ENCODE measurements at places on chromosomes 3 and 15.

DNA sequence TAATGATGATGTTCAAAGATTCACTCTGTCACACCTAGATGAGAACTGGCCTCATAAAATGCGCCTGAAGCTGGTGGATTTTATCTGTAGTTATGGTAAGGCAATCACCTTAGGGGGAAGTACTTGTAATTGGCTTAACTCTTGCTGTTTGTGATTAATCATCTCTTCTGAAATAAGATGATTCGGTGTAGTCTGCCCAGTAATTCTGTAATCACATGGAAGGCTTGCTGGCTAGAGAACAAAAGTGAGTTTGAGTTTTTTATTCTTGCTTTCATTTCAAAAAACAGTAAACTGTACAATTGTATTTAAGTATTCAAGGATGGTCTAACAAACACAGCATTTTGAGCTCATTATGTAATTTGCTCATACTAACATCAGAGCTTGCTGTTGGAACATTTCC is 72.1 kb downstream of the OTOL1 start:
- no peak overlapping the region for H3K4me3 ChIP-seq
- no peak for DNase-seq
- H3K36me3 ChIP-seq: no peaks in the 10 kb centered on the region
- H3K27ac ChIP-seq: no peak overlapping the region
- no peaks in the 10 kb centered on the region for H3K4me1 ChIP-seq

GRCh38 chr3:4290272-4290893 is 12.8 kb upstream of the SETMAR start:
- no peak overlapping the region for H3K27ac ChIP-seq
- H3K4me1 ChIP-seq: no peaks in the 10 kb centered on the region
- H3K27me3 ChIP-seq: no peaks in the 10 kb centered on the region
- H3K36me3 ChIP-seq: no peaks in the 10 kb centered on the region
- H3K4me3 ChIP-seq: no peak overlapping the region
- no peak for DNase-seq

DNA sequence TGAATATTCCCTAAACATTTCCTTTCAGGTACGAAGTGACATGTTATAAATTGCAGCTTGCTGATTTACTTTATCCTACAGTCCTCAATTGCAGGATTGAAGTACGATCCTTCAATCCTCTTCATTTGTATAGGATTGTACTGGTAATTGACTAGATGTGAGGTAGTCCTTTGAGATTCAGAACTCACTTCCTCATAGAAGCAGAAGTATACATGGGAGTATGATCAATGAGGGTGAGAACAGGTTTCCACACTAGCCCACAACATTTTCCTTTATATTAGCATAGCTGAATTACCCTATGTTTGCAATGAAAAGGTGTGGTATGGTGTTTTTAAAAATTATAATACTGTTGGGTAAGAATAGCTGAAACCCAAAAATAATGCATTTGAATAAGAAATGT is 160.0 kb upstream of the UMPS start:
- H3K4me1 ChIP-seq: no peaks in the 10 kb centered on the region
- no peak overlapping the region for H3K27ac ChIP-seq
- H3K4me3 ChIP-seq: no peak overlapping the region
- no peak for DNase-seq
- no peaks in the 10 kb centered on the region for H3K27me3 ChIP-seq

DNA sequence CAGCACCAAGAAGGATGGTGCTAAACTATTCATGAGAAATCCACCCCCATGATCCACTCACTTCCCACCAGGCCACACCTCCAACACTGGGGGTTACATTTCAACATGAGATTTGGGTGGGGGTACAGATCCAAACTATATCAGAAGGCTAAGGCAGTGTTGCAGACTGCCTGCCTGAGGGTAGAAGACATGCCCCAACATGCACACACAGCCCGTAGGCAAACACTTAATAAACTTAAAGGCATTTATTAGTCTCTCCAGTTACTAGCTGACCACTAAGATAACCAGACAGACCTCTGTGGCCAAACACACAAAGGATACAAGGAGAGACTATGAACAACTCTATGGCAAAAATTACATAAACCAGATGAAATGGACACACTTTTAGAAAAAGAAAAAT is 10.2 kb downstream of the FAM162A start:
- no peaks in the 10 kb centered on the region for H3K36me3 ChIP-seq
- no peak overlapping the region for H3K4me3 ChIP-seq
- H3K27ac ChIP-seq: no peak overlapping the region
- DNase-seq: no peak
- H3K27me3 ChIP-seq: no peaks in the 10 kb centered on the region

GRCh38 chr3:150739200-150739863 is 23.6 kb downstream of the SIAH2 start:
- no peak overlapping the region for H3K27ac ChIP-seq
- DNase-seq: no peak
- H3K4me1 ChIP-seq: peaks cover 11% of the 10 kb centered on the region
- no peaks in the 10 kb centered on the region for H3K27me3 ChIP-seq

DNA sequence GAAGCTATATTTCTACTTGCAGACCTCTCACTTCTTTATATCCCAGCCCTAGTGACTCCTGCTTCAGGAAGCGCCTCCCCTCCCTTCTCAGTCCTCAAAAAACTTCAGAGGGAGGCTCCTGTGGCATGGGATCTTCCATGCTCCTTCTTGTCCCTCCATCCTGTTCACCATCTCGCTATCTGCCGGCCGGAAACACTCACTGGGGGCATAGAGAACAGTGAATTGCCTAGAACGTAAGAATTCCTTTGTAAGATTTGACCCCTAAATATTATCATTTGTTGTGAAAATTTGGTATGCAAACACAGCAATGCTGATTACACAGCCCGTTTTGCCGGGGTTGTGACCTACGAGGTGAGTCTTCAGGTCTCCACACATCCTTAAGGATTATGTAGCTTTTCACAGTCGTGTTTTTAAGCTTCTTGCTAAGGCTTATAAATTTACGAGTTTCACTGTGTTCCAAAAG is 218.7 kb upstream of the ATP10A start:
- no peak overlapping the region for H3K4me3 ChIP-seq
- peak overlapping the region; percentile 45 for H3K27ac ChIP-seq
- DNase-seq: no peak
- H3K36me3 ChIP-seq: no peaks in the 10 kb centered on the region
- H3K27me3 ChIP-seq: no peaks in the 10 kb centered on the region
- H3K4me1 ChIP-seq: peaks cover 14% of the 10 kb centered on the region

- H3K36me3 ChIP-seq: no peaks in the 10 kb centered on the region
- H3K4me1 ChIP-seq: no peaks in the 10 kb centered on the region
- H3K27ac ChIP-seq: no peak overlapping the region
- H3K4me3 ChIP-seq: no peak overlapping the region
- H3K27me3 ChIP-seq: no peaks in the 10 kb centered on the region
Measured at GRCh38 chr3:78804251-78805037, 963.4 kb downstream of the ROBO1 start.

GRCh38 chr3:142846779-142847577 is 41.9 kb downstream of the PCOLCE2 start:
- no peak for DNase-seq
- H3K27me3 ChIP-seq: no peaks in the 10 kb centered on the region
- no peaks in the 10 kb centered on the region for H3K4me1 ChIP-seq
- H3K36me3 ChIP-seq: no peaks in the 10 kb centered on the region

GRCh38 chr3:43699864-43700263 is 9.1 kb downstream of the ABHD5 start:
- H3K27ac ChIP-seq: no peak overlapping the region
- H3K4me1 ChIP-seq: no peaks in the 10 kb centered on the region
- H3K36me3 ChIP-seq: peaks cover 10% of the 10 kb centered on the region

- H3K4me1 ChIP-seq: no peaks in the 10 kb centered on the region
- no peak for DNase-seq
- no peak overlapping the region for H3K27ac ChIP-seq
- H3K27me3 ChIP-seq: no peaks in the 10 kb centered on the region
Measured at GRCh38 chr15:37291920-37292319, 191.6 kb upstream of the MEIS2 start.
